ENCODE measurements at places on chromosomes 6 and 20.

DNA sequence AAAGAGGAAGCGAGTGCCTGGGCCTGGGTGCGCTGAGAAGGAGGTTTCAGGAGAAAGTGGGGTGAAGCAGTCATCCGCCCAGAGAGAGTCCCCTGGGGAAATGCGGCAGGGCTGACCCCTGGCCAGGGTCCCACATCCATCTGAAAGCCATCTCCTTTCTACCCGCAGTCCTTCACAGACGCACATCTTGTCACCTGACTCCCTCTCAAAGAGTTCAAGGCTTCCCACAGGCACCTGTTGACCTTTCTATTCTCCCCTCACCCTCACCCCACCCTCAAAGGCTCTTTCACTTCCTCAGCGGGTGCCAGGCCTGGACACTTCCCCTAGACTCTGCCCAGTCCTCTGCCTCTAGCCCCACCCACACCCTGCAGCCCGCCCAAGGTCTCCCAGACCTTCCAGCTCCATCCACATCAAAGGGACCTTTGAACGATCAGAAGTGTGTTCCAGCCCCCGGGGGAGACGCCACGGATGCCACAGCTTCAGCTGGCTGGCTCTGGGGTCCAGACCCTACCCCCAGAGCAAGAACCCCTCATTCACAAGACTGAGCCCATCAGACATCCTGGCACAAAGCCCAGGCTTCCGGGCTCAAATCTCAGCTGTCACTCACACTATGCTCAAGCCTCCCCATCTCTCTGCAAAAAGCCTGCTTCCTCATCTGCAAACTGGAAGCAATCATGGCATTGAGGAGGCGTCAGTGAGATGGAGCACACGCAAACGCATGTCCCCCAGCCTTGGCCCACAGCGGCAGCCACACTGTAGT is 2.1 kb downstream of the CTSZ start:
- DNase-seq, result peak; percentile 63

- no peak for DNase-seq
These were observed 6.3 kb upstream of the TBC1D22B start for GRCh38 chr6:37251211-37251780.

GRCh38 chr6:85323435-85324040 is 126.3 kb upstream of the NT5E start:
- DNase-seq, result peak; percentile 82

DNA sequence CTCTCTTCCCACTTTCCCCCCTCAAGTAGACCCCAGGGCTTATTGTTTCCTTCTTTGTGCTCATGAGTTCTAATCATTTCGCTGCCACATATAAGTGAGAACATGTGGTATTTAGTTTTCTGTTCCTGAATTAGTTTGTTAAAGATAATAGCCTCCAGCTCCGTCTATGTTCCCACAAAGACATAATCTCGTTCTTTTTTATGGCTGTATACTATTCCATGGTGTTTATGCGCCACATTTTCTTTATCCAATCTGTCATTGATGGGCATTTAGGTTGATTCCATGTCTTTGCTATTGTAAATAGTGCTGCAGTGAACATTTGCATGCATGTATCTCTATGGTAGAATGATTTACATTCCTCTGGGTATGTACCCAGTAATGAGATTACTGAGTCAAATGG is 16.9 kb upstream of the PERP start:
- no peak for DNase-seq

GRCh38 chr6:39653612-39654011 is 71.6 kb downstream of the KIF6 start:
- DNase-seq, result no peak

GRCh38 chr6:74357321-74357720 is 661.3 kb downstream of the CD109 start:
- no peak for DNase-seq

- no peak for DNase-seq
These were observed 15.2 kb upstream of the NOP56 start for GRCh38 chr20:2637246-2637645.

DNA sequence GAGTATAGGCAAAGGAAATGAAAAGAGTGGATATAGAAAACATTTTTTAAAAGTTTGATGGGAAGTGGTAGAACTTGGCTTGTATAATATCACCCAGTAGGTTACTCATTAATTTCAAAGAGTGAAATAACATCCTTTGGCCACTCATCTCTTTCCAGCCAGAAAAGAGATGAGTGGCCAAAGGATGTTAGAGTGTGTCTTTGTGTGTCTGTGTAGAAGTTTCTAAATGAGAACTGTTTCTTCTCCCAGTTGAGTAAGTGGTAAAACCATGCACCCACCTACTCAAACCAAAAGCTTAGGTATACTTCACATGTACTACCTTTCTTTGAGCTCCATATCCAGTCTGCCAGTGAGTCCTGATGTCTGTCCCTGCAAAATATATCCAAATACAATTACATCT is 47.7 kb upstream of the TMEM244 start:
- DNase-seq, result no peak

DNA sequence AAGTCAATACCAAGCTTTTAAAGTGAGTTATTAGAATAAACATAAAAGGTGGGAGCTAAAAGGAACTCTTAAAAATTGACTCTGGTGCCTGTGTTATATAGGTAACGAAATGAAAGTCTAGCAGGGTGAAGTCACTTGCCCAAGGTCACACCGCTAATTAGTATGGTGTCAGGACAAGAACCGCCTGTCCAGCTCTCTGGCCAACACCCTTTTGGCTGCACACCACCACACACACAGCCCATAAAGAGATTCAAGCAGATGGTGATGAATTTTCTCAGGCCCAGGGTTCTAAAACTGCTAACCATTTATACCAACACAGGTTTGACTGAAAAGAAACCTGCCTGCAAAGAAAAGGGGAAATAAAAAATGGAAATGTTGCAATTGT is 20.2 kb downstream of the GFOD1 start:
- no peak for DNase-seq

DNA sequence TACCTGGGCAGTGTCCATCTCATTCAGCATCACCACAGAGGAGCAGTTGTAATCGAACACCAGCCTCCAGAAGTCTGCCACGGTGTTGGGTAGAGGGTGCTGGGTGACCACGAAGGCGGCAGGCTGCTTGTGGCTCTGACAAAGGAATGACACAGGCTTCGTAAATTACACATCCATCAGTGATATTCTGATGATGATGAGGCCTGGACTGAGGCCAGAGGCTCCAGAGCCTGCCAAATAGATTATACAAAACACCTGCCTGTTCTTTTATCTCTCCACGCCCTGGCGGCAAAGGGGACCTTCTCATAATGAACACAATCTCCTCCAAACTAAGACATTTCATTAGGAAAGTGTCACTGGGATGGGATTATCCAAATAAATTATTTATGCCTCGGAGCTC is 480.2 kb upstream of the CHD6 start:
- no peak for DNase-seq

DNA sequence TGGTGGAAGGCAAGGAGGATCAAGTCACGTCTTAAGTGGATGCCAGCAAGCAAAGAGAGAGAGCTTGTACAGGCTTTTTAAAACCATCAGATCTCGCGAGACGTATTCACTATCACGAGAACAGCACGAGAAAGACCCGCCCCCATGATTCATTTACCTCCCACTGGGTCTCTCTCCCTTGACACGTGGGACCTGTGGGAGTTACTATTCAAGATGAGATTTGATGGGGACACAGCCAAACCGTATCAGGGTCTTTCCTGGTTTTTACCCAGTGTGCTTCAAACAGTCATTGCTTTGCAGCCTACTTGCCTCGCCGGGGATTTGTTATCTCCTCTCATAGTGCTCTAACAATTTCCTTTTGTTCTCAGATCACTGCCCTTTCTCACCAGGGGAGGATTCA is 108.2 kb downstream of the UST start:
- DNase-seq, result no peak

GRCh38 chr6:77361018-77361417 is 102.3 kb downstream of the HTR1B start:
- no peak for DNase-seq

DNA sequence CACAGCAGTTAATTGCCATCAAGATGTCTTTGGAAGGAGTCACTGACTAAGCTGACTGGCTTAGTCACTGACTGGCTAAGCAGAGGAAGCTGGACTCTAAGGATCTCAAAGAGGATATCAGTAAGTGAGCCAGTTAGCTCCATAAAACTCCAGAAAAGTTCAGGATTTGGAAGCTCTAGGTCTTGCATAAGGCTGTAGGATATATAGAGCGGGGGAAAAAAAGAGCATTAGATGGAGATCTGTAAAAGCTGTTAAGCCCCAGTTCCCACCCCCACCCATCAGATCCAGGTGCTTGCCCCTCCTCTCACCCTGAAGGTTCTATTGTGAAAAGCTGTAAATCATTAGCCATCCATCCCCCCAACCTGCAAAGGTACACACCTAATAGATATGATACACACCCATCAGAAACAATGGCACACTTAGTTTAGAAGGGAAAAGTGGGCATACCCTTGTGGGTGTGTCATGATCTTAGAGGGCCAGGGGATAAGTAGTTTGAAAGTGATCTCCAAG is 32.2 kb downstream of the CARMIL1 start:
- no peak for DNase-seq
